Fibroblast of pulmonary artery (primary cell): ENCODE measurements at places on chromosomes 6 and 20.
A peak's percentile ranks its signal among the peaks of the same experiment; 100 is the strongest.

GRCh38 chr6:30618270-30618797 is 694 bp downstream of the MRPS18B start:
- no peak for DNase-seq

DNA sequence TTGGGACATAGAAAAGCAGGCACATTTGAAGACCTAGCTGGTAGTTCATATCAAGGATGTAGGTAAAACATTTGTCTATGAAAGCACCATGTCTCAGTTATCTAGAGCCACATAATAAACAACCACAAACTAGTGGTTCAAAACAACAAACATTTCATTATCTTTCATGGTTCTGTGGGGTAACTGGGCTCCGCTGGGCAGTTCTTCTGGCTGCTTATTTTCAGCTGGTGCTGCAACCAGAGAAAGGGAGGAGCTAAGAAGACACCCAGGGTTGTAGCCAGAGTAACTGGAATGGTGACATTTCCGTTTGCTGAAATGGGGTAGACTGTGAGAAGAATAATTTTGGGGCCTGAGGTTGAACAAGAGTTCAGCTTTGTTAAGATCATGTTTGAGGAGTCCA is 145.7 kb upstream of the SULF2 start:
- DNase-seq: no peak

- no peak for DNase-seq
Measured at GRCh38 chr6:144756469-144756868, 471.3 kb downstream of the UTRN start.

DNA sequence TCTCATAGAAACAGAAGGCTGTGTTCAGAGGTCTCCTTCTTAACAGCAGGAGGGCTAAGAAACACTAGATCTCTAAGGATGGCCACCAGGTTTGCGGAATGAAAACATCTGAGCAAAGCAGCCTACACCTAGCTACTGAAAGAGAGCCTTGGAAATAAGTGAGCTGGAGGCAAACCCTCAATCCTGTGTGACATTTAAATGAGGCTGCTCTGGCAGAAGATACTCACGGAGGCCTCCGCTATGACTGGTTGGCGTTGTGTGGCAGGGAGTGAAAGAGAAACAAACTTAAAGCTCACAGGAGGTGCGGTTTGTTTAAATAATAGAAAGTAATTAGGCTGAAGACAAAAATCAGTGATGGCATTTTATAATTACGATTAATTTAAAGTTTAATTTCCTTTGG is 162.0 kb upstream of the RNF217 start:
- no peak for DNase-seq

- peak; percentile 46 for DNase-seq
Measured at GRCh38 chr6:111727802-111728201, 122.1 kb upstream of the TRAF3IP2 start.

GRCh38 chr20:63469713-63470101 is 2.7 kb downstream of the KCNQ2 start:
- DNase-seq: no peak

DNA sequence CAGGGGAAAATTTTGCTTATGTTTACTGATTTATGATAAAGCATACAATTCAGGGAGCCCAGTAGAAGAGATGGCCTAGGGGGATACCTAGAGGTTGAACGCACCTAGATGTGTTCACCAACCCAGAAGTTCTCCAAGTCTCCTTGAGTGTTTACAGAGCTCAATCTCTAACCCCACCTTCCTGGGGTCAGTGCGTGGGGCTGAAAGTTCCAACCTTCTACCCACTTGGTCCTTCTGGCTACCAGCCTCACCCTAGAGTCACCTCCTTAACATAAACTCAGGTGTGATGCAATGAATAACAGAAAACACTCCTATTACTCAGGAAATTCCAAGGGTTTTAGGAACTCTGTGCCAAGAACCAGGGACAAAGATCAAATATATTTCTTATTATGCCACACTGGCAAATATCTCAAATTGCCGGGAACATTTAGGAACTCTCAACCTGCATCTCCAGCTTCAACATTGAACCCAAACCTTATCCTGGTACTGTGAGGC is 26.4 kb downstream of the AFG1L start:
- DNase-seq: peak; percentile 14

DNA sequence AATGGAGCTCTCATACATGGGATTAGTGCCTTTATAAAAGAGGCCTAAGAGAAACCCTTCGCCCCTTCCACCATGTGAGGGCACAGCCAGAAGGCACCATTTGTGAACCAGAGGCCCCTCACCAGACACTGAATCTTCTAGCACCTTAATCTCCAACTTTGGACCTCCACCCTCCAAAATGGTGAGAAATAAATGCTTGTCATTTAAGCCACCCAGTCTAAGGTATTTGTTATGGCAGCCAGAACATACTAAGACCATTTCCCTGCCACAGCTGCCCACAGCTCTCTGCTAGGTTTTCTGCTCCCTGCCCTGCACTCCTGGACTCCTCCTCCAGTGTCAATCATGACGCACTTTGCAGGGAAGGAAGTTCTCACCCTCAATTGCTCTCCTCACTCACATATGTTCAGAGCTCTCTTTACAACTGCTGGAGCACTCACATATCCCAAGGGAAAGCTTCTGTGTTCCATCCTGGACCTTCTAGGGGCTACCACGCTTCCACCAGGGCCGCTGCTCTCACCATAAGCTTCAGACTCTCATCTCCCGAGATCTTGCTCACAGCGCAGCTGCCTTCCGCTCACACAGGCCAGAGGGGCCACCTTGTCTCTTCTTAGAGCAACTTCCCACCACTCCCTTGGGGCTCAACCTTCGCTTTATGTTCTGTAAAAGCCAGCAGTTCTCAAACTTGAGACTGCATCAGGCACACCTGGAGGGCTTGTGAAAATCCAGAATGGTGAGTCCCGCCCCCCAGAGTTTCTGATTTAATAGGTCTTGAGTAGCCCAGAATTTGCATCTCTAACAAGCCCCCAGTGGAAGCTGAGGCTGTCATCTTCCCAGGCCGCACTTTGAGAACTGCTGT is 1.6 kb upstream of the LY86 start:
- DNase-seq: no peak

DNA sequence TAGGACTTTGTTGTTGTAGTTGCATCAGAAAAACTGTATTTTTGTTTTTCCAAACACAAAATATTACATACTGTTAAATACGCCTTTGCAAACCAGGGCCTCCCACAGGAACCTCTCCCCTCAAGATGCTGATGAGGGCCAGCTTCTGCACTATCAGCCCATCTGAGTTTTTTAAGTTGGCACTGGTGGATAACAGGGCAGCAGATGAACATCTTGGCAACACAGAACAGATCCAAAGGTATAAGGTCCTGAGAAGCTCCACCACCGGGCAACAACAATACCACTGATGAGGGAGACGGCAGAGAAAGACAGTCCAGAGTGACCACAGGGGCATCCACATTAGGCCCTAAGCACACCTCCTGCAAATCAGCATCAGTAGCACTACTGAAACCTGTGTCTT is 177.7 kb downstream of the DLL1 start:
- no peak for DNase-seq

GRCh38 chr6:131669891-131670290 is 31.3 kb downstream of the OR2A4 start:
- peak; percentile 51 for DNase-seq

DNA sequence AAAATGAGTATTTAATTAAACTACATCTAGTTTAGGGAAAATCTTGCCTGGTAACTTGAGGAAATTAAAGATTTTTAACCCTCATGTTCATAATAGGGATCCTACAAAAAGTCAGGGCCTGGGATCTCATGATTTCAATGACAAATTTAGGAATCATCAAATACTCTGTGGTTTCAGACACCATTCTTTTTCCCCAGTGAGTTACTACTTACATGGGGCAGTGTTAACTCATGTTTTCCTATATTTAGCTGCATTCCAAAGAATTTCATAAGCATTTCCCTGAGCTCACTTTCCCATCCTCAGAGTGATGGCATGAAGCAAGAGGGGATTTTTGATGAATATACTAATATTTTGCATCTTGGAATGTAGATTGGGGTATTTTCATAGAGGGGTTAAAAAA is 321.7 kb downstream of the CENPW start:
- peak; percentile 83 for DNase-seq

DNA sequence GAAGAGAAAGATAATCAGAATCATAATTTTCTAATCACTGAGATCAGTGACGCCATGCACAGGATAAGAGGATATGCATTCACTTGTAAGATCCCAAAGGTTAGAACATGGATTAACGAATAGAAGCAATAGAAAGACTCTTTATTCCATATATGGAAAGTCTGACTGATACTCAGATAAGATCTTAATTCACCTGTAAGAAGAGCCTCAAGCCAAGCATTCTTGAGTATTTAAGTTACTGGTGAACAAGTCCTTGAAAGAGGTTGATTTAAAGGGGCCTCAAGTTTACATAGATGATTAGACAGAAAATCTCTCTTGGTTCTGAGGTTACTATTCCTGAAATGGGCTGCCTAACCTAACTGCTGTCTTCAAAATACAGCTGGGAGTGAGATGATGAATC is 53.8 kb upstream of the MTRF1L start:
- DNase-seq: no peak
